Iris pigment epithelial cell (primary cell): ENCODE measurements at places on chromosomes 16 and 17.

DNA sequence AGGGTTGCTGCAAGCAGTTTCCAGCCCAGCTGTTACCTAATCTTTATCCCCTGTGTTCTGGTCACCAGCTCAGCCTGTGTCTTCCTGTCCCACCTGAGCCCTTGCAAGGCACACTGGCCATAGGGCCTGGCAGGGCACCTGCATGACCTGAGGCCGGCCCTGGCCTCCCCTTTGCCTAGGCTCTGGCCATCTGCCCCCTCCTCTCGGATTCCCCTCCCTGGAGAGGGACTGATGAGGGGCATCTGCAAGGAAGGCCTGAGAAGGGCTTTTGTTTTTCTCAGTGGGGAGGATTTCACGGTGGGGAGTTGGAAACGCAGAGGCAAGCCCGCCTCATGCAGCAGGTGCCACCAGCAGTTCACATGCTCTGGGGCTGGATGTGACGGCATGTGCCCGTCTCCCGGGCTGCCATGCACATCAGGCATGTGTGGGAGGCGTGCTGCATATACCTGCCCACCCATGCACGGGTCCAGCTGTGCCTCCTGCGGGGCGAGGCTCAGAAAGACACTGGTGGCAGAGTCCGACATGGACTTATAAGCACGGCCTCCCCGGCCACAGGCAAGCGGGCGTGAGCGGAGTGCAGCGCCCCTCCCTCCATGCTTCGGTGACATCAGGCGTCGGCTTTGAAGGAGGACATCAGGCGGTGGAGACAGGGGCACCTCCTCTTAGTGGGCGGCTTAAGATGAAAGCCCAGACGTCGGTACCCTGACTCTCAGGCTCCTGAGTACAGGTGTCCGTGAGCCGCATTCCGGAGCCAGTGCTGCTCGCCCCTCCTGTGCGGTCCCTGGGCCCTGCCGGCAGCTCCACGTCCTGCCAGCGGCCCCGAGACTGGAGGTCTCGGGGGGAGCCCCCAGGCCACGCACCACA is 16.5 kb downstream of the ASPSCR1 start:
- DNase-seq = no peak

- DNase-seq = peak; percentile 17
Measured at GRCh38 chr17:18039535-18040260, 490 bp downstream of the GID4 start.

DNA sequence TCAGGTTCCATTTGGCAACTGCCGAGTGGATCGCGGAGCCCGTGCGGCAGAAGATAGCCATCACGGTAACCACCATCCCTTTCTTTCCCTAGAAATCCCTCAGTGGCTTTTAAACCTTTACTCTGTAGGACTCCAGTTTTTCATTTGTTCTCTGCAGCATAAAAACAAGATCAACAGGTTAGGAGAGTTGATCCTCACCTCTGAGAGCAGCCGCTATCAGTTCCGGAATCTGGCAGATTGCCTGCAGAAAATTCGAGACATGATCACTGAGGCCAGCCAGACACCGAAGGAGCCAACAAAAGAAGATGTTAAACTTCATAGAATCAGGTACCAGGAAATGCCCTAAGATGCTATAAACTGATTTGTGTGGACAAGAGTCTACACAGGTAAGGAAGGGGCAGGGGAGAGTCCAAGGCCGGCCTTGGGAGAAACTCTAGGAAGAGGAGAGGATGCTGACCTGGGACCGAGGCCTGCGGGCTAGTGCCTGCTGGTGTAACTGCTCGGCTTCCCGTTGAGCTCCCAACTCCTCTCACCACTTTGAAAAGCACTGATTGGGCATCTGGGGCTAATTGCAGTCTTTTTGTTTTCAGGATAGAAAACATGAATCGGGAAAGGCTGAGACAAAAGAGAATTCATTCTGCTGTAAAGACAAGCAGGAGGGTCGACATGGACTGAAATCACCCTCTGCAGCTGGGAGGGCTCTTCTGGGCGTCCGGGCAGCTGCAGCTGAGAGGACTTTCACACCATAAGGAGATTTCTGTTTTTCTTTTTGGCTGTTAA is 8.1 kb downstream of the MRPL58 start:
- no peak for DNase-seq

DNA sequence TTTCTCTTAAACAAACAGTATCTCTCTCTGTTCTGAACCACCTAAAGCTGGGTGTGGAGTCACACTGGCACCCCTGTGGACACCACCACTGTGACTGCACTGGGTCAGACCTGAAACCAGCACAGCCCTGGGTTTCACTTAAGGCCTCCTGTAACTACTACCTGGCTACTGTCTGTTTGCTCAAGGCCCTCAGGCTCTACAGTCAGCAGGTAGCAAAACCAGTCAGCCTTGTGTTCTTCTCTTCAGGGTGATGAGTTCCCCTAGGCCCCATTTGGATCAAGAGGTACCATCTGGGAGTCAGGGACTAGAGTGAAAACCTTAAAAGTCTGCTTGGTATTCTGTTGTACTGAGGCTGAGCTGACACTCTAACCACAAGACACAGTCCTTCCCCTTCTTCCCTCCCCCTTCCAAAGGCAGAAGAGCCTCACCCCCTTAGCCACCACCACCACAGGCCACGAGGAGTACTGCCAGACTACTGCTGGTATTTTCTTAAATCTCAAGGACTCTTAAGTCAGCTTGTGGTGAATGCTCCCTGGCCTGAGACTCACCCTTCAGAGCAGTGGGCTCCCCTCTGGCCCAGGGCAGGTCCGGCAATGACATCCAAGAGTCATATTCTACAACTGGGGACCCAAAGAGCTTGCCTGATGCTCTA is 153.2 kb upstream of the MON1B start:
- DNase-seq = no peak

GRCh38 chr17:1908699-1909309 is 79.0 kb downstream of the RPA1 start:
- peak; percentile 72 for DNase-seq

DNA sequence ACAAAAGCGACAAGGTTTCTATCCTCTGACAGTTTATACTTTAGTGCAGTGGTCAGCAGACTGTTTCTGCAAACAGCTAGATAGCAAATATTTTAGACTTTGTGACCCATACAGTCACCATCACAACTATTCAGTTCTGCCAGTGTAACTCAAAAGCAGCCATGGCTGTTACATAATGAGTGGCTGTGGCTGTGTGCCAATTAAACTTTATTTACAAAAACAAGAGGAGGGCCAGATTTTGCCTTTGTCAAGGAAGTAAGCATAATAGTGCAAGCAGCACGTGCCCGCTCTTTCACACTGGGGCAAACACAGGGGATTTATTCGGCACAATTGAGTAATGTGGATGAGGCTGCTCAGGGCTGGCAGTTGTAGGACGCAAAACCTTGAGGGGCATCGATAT is 551.5 kb downstream of the MAF start:
- DNase-seq = no peak

- peak; percentile 76 for DNase-seq
Measured at GRCh38 chr17:17823433-17824118, 13.2 kb downstream of the SREBF1 start.

DNA sequence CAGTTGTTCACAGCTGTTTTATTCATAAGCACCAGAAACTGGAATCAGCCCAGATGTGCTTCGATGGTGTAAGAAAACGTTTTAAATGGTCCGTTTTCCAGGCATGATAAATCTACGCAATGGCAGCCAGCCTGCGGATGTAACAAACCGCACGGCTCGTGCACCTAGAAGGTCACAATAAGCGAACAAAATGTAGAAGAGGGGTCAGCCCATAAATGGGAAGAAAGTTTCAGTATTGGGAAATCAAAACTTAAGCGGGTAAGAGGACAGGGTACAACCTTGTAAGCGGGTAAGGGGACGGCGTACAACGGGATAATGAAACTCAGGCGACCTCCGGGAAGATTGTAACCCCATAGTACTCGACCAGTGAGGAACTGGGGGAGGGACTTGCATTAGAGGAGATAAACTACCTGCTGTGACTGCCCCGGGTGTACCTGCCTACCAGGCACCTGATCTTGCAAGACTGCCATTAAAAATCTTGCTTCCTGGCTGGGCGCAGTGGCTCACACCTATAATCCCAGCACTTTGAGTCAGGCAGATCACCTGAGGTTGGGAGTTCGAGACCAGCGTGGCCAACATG is 66.6 kb downstream of the ANKRD11 start:
- DNase-seq = no peak

DNA sequence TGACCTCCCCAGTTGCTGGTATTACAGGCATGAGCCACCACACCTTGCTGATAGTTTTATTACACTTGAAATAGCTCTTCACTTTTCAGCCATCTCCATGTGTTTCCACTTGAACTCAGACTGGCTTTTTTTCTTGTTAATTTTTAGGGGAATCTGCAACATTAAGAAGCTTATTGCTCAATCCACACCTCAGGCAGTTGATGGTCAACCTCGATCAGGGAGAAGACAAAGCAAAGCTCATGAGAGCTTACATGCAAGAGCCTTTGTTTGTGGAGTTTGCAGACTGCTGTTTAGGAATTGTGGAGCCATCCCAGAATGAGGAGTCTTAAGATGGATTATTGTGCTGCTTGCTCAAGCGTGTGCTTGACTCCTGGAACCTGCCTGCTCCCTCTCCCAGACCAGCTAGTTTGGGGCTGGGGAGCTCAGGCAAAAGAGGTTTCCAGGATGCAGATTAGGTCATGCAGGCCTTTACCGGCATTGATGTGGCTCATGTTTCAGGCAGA is 8.6 kb downstream of the ZNHIT3 start:
- DNase-seq = peak; percentile 33

DNA sequence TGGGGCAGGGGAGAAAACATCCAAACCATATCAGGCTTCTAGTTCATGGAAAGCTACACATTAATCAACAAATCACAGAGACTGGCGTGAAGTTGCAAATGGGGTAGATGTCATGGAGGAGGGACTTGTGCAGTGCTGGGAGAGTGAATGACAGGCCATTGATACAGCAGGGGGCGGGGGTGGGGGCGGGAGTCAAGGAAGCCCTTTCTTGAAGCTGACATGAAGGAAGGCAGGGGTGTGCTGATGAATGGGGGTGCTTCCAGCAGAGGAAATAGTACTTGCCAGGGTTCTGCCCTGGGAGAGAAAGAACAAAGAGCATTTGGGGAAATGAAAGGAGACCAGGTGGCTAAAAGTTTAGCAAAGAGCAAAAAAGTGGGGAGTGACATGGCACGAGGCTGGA is 269.9 kb downstream of the SHISA9 start:
- no peak for DNase-seq

- peak; percentile 67 for DNase-seq
Measured at GRCh38 chr17:83079352-83079747, at the start of gene METRNL. METRNL (plus strand) TSS chr17:83079609; CDS start chr17:83079816, 207 bp downstream.

DNA sequence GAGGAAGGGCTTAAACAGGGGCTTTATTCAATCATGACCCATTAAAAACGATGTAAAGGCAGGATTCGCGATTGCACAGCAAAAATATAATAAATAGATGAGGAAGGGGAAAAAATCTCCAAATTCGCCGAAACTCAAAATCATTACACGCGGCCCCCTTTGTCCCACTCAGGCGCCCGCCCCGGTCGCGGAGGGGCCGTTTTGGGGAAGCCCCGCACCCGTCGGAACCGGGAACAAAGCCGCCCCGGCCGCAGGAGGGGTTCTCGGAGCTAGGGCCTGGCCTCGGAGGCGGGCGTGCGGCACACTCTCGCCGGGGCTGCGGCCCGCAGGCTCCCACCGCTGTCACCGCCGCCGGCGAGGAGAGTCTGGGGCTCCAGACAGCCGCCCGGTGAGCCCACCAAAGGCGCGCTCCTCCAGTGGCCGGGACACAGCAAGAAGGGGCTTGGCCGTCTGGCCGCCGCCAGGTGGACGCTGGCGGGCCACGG is 521 bp downstream of the C16orf87 start:
- no peak for DNase-seq

GRCh38 chr16:86016201-86016965 is 117.4 kb downstream of the IRF8 start:
- DNase-seq = peak; percentile 63

- peak; percentile 61 for DNase-seq
Measured at GRCh38 chr16:49620158-49620868, 235.6 kb downstream of the ZNF423 start.

DNA sequence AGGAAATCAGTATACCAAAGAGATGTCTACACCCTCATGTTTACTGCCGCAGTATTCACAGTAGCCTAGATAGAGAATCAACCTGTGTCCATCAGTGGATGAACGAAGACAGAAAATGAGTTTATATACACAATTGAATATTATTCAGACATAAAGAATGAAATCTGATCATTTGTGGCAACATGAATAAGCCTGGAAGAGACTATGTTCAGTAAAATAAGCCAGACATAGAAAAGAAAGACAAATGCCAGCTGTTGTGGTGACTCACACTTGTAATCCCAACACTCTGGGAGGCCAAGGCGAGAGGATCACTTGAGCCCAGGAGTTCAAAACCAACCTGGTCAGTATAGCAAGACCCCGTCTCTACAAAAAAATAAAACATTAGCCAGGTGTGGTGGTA is 16.1 kb downstream of the NUDT16L1 start:
- DNase-seq = peak; percentile 63

DNA sequence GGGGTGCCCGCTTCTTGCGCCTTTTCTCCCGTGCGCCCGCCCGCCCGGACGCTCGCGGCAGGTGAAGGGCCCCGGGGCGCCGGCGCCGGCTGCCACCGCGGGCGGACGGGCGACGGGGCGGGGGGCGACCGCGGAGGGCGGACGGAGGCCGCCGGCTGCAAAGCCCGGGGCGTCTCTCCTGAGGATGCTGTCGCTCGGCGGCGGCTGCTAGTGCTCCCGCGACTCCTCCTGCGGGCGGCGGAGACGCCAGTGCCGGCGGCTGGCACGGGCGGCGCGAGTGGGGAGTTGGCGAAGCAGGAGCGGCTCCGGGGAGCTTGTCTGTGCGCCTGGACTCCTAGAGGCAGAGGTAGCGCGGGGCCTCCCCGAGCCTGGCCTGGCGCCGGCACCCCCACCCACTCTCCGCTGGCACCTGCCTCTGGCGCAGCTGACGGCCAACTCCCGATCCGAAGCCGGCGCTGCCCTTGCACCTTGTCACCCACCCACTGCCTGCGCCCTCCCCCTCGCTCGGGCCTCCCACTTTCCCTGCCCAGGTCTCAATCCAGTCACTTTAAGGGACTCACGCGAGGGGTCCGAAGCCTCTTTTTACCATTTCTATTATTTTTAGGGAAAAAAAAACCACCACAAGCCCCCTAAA is at the start of gene FAM20A:
TSS of gene FAM20A (minus strand) at position 437 of the 634 bp plus-strand sequence. CDS start 701 bp downstream, outside the sequence.
- DNase-seq = no peak

- DNase-seq = no peak
Measured at GRCh38 chr17:80339118-80339517, 75.8 kb upstream of the ENDOV start.

GRCh38 chr17:49635121-49635520 is 42.8 kb downstream of the SPOP start:
- DNase-seq = no peak

GRCh38 chr17:63476854-63477479 is at the start of gene ACE:
ACE (plus strand) TSS chr17:63477061; CDS start chr17:63477095, 34 bp downstream.
- no peak for DNase-seq

DNA sequence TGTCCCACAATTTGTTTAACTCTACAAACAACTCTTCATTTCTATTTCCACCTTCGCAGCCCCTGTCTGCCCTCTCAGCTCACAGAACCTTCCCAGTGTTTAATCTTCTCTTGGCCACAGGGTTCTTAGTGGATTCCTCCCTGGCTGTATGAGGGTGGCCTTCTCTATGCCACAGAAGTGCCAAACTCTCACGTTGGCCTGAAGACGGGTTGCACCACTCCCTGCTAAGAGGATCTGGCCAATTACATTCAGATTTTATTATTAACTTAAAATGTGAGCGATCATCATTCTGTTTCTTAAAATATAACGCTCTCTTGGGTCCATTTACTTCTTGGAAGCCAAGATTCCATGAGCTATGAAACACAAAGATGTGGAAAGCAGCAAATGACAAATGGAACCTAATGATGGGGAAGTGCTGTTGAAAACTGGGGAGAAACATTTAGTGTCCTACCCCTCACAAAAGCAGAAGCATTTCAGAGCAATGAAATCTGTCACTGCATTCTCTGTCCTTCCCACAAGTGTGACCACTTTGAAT is 91.3 kb upstream of the NOG start:
- DNase-seq = no peak
